Liver (tissue), 10 donors: ENCODE measurements at places on chromosomes 4 and X.
A peak's percentile ranks its signal among the peaks of the same experiment; 100 is the strongest.

GRCh38 chrX:2958199-2958598 lies 29.1 kb upstream of the ARSD start:
- no peak for DNase-seq

DNA sequence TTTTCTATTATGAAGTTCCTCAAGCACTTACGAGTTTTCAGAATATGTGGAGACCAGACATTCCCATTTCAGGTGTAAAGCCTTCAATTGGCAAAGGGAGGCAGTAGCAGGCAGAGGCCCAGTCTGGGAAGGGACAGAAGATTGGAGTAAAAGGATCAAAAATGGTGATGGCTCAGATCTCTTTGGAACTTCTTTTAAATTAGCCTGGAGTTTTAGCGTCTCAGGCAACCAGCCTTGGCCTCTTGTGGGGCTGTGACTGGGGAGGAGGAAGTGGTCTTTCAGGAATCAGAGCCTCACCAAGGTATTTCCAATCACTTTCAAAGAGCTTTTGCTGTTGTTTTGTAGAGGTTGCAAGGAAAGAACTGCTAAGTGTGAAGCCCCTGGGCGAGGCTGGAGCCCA lies 239.1 kb downstream of the FRAS1 start:
- DNase-seq: no peak

DNA sequence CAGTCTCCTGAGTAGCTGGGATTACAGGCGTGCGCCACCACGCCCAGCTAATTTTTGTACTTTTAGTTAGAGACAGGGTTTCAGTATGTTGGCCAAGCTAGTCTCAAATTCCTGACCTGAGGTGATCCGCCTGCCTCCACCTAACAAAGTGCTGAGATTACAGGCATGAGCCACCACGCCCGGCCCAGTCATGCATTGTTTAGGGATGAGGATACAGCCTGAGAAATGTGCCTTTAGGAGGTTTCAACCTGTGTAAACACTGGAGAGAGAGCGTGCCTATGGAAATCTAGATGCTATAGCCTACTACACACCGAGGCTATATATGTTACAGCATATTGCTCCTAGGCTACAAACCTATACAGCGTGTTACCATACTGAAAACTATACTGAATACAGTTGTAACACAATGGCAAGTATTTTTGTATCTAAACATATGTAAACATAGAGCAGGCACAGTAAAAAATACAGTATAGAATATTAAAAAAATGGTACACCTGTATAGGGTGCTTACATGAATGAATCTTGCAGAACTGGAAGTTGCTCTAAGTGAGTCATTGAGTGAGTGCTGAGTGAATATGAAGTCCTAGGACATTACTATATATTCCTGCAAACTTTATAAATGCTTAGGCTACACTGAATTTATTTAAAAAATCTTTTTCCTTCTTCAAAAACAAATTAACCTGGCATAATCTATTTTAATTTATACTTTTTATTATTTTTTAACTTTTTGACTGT lies 588.2 kb upstream of the ADGRL3 start:
- no peak for DNase-seq

DNA sequence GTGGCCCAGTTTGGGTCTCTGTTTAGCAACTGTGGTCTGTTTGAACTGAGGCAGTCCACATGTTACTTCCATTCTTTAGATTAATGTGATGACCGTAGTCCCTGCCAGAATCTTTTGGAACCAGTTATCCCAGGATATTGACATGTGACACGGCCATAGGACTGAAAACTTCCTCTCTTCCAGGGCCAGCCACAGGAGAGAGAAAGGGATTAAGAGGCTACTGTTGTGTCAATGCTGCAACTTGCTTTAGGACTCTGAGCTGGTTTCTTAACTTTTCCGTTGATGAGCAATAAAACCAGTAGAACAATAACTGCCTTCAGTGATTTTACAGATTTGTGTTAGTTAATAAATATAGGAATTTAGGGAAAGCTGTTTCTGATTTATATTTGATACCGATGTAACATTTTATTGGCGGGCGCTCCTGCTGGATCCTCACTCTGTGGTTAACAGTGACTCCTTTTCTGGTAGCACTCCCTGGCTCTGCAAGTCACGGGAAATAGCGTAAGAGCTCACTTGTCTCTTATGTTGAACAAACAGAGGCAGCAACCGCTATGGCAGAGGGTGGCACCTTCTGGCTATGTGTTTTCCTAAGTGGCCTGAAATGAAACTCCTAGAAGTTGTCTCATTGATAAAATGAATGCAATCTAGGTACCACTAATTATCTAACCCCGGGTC lies 2.5 kb downstream of the TENM3 start:
- no peak for DNase-seq

DNA sequence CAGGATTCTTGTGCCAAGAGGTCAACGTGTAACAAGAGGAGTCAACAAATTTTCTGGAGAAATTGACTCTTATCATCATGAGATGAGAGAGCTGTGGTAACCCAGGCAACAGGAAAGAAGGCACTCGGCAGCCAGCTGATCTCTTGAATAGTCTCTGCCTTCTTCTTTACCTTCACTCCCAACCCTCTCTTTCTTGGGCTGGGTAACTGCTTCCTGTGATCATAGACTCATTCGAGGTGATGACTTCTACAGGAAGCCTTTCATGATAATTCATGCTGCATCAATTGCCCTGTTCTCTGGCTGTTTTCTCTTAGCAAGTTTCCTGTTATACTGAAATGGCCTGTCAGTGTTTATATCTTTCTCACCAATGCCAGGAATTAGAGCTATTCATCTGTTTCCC lies 70.8 kb upstream of the FSTL5 start:
- DNase-seq: no peak

DNA sequence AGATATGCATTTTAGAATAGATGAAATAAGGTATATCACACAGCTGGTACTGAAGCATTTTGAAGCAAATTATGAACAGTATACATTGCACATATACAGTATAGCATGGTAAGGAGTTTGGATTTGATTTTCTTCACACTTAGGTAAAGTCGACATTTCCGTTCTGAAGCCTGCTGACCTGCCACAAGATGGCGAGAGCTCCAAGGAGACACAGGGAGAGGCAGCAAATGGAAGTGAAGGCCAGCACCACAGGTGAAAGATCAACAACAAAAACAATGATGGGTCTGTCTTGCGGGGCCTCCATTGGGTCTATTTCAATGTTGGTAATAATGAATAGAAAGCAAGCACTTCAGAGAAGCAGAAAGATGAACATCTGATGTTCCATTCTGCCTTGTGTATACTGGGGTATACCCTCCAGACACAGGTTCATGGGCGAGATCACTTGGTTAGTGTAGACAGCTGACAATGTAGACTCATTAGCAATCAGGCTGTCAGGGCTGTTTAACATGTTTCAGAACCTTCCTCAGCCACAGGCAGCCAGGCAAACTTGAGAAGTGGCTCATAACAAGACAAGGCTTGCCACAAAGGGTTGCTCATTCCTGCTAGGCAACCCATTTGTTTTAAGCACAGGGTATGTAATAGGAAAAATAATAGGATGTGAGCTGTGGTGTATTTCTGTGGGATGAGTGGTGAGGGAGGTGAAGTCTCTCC lies 21.4 kb upstream of the NOX1 start:
- DNase-seq: no peak

- DNase-seq: no peak
Observed at GRCh38 chr4:123167931-123168330, 228.7 kb upstream of the SPRY1 start.

GRCh38 chrX:125004799-125005198 lies 314.9 kb upstream of the TEX13C start:
- no peak for DNase-seq

- no peak for DNase-seq
Observed at GRCh38 chrX:43845776-43846175, 36.5 kb downstream of the MAOB start.

DNA sequence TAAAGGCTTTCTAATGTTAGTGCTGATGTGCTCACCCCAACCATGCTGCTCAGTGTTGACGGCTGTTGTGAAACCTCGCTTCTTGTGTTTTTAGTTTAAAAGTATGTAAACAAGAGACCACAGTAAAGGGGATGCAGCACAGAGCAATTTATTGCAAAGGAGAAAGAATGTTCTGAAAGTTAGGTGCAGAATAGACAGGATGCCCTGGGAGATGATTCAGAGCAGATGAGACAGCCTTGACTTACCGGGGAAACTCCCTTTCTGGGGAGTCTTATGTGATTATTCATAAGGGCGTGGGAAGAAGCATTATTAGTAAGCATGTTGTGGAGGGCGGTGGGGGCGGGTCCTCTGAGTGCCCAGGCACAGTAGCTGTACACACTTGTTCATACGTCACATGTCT lies 47.7 kb downstream of the EVC start:
- DNase-seq: no peak

DNA sequence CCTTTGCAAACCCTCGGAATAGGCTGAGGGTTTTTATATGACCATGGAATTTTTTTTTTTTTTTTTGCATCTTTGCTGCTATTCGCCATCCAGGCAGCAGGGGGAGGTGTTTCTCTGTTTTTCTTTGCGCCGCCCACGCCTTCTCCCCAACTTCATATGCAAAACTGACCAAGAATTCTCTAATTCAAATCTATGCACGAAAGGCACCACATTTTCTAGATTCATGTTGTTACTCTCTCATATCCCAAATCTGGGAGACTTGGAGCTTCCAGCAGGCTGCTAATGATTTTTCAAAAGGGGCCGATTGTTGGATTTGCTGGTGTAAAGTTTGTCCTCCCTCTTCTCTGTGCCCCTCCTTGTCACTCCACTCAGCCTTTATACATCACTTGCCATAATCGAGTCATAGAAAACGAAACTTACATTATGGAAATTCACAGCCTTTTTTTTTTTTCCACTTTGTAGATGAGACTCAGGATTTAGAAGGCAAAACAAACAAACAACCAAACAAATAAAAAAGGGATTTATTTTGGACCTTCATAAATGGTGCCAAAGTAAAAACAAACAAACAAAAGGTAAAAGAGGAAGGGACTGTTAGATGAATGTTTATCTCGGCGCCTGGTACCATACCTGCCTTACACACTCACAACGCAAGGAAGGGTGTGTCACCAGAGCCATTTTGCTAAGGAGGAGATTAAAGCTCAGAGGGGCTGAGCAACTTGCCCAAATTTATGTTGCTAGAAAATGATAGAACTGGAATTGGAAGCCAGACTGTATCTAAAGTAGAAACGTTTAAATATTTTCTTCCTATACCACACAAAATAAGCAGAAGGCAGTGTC lies 29.3 kb upstream of the BOD1L1 start:
- peak; percentile 64 for DNase-seq

DNA sequence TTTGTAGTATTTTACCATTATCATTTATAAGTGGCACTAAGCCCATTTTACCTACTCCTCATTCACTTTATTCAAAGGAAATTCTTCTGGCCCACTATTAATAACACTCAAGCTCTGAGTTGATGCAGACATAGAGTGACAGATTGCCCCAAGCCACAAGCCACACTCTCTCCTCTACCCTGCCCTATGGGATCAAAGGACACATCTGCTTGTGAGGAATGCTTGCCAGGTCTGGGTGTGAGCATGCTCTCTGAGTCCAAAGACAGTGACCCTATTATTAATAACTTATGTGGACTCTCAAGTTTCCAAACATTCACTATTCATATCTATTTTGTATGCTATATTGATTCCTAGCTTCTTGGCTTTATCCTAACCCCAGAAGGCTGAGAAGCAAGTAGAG lies 18.5 kb downstream of the ETNPPL start:
- no peak for DNase-seq

DNA sequence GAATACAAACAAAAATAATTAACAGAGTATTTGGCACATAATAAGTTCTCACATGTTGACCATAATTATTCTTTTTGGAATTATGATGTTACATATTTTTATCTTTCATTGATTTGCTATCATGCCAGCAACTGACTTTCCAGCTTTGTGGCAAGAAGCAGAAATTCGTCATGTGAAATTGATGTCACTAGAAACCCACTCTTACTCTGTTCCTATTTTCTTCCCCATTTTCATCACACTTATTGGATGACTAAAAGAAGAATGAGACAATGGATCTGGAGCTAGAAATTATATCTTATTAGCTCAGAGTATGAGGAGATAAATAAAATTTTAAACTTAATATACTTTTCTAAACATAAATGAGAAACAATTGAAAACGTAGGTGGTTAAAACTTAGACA lies 31.9 kb downstream of the EGF start:
- DNase-seq: no peak

GRCh38 chr4:17132226-17132625 lies 233.8 kb upstream of the LDB2 start:
- no peak for DNase-seq

DNA sequence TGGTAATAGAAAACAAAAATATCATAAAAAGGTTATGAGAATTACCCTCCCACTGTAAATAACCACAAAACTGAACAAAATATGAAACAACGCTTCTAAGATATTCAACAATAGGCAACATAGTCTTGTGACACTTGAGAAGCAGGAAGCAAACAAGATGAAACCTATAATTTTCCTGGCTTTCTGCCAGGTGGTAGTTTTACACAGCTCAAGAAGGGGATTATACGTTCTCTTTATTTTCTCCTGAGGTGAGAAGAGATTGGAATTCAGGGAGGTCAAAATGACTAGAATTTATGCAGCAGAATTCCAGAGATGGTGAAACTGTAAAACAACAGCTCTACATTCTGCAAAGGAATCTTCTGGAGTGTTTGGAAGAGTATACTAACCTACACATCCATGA lies 186.0 kb downstream of the HHIP start:
- no peak for DNase-seq

DNA sequence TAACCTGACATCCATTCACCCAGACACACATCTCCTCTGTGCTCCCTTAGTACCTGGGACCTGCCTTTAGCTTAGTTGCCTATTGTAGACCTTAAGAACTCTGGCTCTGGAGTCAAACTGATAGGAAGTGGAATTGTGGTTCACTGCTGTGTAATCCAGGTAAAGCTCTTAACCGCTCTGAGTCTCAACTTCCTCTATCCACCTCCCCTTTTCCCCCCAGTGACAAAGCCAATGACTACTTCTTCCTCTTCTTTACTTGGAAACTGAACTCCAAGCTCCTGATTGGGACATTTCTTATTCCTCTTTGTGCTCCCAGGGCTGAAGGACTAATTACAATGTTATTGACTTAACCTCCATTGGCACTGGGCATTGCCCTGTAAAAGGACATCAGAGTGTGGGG lies 94.1 kb downstream of the DRD5 start:
- no peak for DNase-seq

DNA sequence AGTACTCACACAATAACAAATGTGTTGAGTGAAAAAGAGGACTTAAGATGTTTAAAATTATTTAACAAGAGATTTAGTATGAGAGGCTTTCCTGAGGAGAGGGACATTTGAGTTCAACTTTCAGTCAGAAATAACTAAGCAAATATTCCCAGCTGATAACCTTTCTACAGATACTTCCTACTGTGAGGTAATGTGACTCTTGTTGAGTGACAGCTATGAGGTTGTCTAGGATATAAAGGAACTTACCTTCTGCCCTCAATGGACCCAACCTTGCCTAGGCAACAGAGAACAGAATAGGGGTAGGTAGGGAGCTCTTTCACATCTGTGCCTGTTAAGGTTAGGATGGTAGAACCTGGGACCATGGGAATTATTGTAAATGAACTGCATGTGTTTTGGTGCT lies 54.7 kb downstream of the GLUD2 start:
- no peak for DNase-seq
